A549 treated with CORT108297 at 1 μM for 4 hours (cell line): ENCODE measurements at places on chromosomes 16 and 17. TPM values are rescaled to one million over a fixed set of nuclear protein-coding genes. Genes with fewer than 3 reads are reported as not detected.

KRT40 gene
- total RNA-seq: not detected in 5 replicates

SCIMP gene
- not detected in 5 replicates for total RNA-seq

ADAM11 gene
- 1.5 to 2.8 TPM (median 2.2 TPM) in 5 replicates for total RNA-seq

TBC1D3H gene
- total RNA-seq: not detected in 5 replicates

STARD3 gene
- total RNA-seq: 53.6 to 62.7 TPM (median 60.6 TPM) in 5 replicates

CEP295NL gene
- 0.36 to 0.55 TPM (median 0.49 TPM) in 5 replicates for total RNA-seq

WFDC1 gene
- 0.07 TPM in 1 of 5 replicates, not detected in the others for total RNA-seq

DHRS7C gene
- total RNA-seq: not detected in 5 replicates

SALL1 gene
- 0.11 to 0.39 TPM (median 0.29 TPM) in 5 replicates for total RNA-seq

SULT1A4 gene
- 28.3 to 39.9 TPM (median 33.3 TPM) in 5 replicates for total RNA-seq

KDM6B gene
- total RNA-seq: 14.0 to 19.7 TPM (median 16.6 TPM) in 5 replicates

ADAP2 gene
- total RNA-seq: 2.5 to 3.0 TPM (median 2.8 TPM) in 5 replicates

PIGS gene
- total RNA-seq: 55.5 to 65.3 TPM (median 61.2 TPM) in 5 replicates

FOXN1 gene
- 0.02 to 0.06 TPM (median 0.04 TPM) in 4 of 5 replicates, not detected in the other for total RNA-seq

PLA2G10 gene
- total RNA-seq: 0.21 to 0.29 TPM (median 0.24 TPM) in 4 of 5 replicates, not detected in the other

ABCA8 gene
- 0.15 to 0.31 TPM (median 0.22 TPM) in 5 replicates for total RNA-seq

NACA2 gene
- total RNA-seq: not detected in 5 replicates

AOC3 gene
- total RNA-seq: 1.1 to 2.3 TPM (median 1.2 TPM) in 5 replicates

PAQR4 gene
- total RNA-seq: 29.3 to 49.0 TPM (median 45.3 TPM) in 5 replicates

UMOD gene
- not detected in 5 replicates for total RNA-seq

XYLT1 gene
- total RNA-seq: 0.62 to 1.1 TPM (median 0.72 TPM) in 5 replicates

EFCAB5 gene
- 0.16 to 0.59 TPM (median 0.46 TPM) in 5 replicates for total RNA-seq

CACNG4 gene
- 8.8 to 13.9 TPM (median 11.8 TPM) in 5 replicates for total RNA-seq

CENPX gene
- 148 to 219 TPM (median 196 TPM) in 5 replicates for total RNA-seq

FAM117A gene
- 0.80 to 1.3 TPM (median 1.2 TPM) in 5 replicates for total RNA-seq

SMTNL2 gene
- 0.36 to 0.87 TPM (median 0.57 TPM) in 5 replicates for total RNA-seq

ATP2A1 gene
- 1.4 to 3.6 TPM (median 2.4 TPM) in 5 replicates for total RNA-seq

CMTM2 gene
- total RNA-seq: not detected in 5 replicates

KRTAP1-5 gene
- total RNA-seq: not detected in 5 replicates

CDK5RAP3 gene
- 101 to 121 TPM (median 105 TPM) in 5 replicates for total RNA-seq

ESRP2 gene
- total RNA-seq: 0.09 to 0.14 TPM (median 0.14 TPM) in 3 of 5 replicates, not detected in the others

C1QL1 gene
- 14.7 to 35.1 TPM (median 30.0 TPM) in 5 replicates for total RNA-seq

CLEC18A gene
- total RNA-seq: 0.06 to 0.22 TPM (median 0.07 TPM) in 4 of 5 replicates, not detected in the other

VTN gene
- total RNA-seq: 16.9 to 24.9 TPM (median 20.6 TPM) in 5 replicates

NCBP3 gene
- 27.8 to 30.8 TPM (median 30.5 TPM) in 5 replicates for total RNA-seq

TBC1D3G gene
- total RNA-seq: not detected in 5 replicates

RAB11FIP4 gene
- total RNA-seq: 1.2 to 2.0 TPM (median 1.7 TPM) in 5 replicates
